ENCODE measurements at places on chromosomes 6 and 20. TPM values are rescaled to one million over a fixed set of nuclear protein-coding genes. Genes with fewer than 3 reads are reported as not detected.

DNA sequence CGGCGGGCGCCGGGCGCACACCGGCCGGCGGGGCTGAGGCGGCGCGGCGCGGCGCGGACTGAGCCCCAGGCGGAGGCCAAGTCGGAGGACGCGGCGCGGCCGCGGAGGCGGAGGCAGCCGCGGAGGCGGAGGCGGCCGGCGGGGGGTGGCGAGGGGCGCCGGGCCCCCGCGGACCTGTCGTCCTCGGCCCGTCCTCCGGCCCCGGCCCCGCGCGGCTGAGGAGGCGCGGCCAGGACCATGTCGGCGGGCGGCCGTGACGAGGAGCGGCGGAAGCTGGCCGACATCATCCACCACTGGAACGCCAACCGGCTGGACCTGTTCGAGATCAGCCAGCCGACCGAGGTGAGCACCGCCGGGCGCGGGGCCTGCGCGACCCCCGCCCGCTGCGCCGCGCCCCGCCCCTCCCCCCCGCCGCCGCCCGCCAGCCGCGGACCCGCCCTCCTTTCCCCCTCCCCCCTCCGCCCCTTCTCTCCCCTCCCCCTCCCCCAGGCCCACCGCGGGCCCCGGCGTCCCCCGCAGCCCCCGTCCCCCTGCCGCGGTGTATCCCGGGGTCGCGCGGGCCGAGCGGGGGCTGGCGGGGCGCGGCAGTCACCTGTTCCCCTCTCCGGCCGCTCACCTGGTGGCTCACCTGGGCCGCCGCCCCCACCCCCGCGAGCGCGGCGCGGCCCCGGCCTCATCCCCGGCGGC is at the start of gene AFDN:
AFDN (plus strand) TSS at position 16 of the 687 bp plus-strand sequence; CDS start at position 238, 222 bp downstream.
- DNase-seq = peak; percentile 42
- peak within 1 kb of the TSS; percentile 76 for H3K27ac ChIP-seq
- H3K4me1 ChIP-seq = peaks cover 41% of the 10 kb centered on the region
- H3K36me3 ChIP-seq = peaks cover 10% of the 10 kb centered on the region
- peak within 1 kb of the TSS; percentile 91 for H3K4me3 ChIP-seq

The GFRA4 gene
- total RNA-seq = not detected

DNA sequence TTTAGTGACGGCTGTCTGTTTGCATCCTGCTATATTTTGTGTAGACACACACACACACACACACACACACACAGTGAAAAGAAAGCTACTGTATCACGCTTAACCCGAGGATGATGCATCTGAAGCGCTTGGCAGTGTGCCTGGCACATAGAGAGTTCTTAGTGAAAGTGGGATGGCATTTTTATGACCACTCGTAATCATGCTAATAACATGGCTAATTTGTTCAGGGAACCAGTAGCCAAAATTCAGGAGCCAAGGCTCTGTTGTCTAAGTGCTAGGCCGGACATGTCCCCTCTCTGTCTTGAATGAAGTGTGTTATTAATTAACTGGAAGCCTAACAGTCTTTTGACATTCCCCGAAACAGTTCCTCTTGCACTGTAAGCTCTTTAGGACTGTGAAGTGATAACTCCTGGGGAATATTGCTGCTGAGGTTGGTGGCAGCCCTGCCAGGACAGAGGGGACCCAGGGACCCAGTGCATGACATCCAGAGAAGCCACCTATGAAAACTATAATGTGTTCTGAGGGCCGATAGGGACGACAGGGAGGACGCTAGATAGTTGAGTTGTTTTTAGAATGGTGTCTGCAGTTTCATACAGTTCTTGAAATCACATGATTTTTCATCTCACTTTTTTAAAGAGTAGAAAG is 45.0 kb upstream of the IRF4 start:
- H3K4me3 ChIP-seq = no peak overlapping the region
- no peaks in the 10 kb centered on the region for H3K27me3 ChIP-seq
- DNase-seq = no peak
- H3K27ac ChIP-seq = no peak overlapping the region
- H3K36me3 ChIP-seq = peaks cover 11% of the 10 kb centered on the region

- H3K27ac ChIP-seq = no peak overlapping the region
- H3K4me3 ChIP-seq = no peak overlapping the region
- H3K4me1 ChIP-seq = peaks cover 15% of the 10 kb centered on the region
- no peak for DNase-seq
Observed at GRCh38 chr20:647479-648019, 5.5 kb downstream of the SRXN1 start.

The SERPINB6 gene
- total RNA-seq = 114 TPM

GRCh38 chr6:118494091-118494490 is 54.0 kb upstream of the PLN start:
- no peak for DNase-seq
- H3K27ac ChIP-seq = peak overlapping the region; percentile 91
- peaks cover 25% of the 10 kb centered on the region for H3K4me1 ChIP-seq
- H3K27me3 ChIP-seq = no peaks in the 10 kb centered on the region

The STX11 gene
- total RNA-seq = 36.0 TPM

- no peaks in the 10 kb centered on the region for H3K36me3 ChIP-seq
- H3K4me3 ChIP-seq = no peak overlapping the region
- H3K27me3 ChIP-seq = peaks cover 37% of the 10 kb centered on the region
- H3K27ac ChIP-seq = no peak overlapping the region
- DNase-seq = no peak
- peaks cover 47% of the 10 kb centered on the region for H3K4me1 ChIP-seq
Observed at GRCh38 chr6:151722342-151722741, 85.1 kb upstream of the ESR1 start.

The CNR1 gene
- total RNA-seq = 0.19 TPM

- H3K27ac ChIP-seq = no peak overlapping the region
- H3K36me3 ChIP-seq = peaks cover 15% of the 10 kb centered on the region
- no peak overlapping the region for H3K4me3 ChIP-seq
- DNase-seq = no peak
Observed at GRCh38 chr20:36585410-36586125, 12.2 kb downstream of the TGIF2 start.

The POPDC3 gene
- total RNA-seq = not detected

DNA sequence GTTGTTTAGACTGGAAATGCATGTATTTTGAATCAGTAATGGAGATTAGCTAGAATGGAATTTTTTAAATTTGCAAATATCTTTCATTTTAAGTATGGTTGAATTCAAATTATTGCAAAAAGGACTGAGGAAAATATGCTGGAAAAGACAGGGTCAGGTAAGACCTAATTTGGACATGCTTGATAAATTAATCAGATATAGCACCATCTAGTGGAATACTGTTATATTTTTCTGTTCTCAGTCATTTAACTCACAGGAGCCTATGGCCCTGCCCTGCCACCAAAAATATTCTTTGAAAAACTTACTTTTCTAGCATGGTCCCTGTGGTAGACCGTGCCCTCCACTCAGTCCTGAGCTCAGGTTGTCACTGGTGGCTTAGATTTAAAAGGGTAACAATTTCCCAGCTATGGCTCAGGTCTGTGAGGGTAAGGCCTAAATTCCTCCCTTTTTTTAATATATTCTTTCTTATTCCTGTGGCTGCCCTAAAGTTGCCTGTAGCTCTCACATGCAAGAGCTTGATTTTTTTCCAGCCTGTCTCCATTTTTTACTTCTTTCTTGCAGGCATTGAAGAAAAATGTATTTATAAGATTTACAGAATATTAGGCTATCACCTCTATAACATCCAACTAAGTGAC is 25.3 kb upstream of the KIAA1586 start:
- no peak overlapping the region for H3K27ac ChIP-seq
- no peaks in the 10 kb centered on the region for H3K27me3 ChIP-seq
- no peaks in the 10 kb centered on the region for H3K4me1 ChIP-seq
- H3K4me3 ChIP-seq = no peak overlapping the region
- no peak for DNase-seq

- H3K4me3 ChIP-seq = no peak overlapping the region
- H3K4me1 ChIP-seq = peaks cover 6% of the 10 kb centered on the region
- peaks cover 12% of the 10 kb centered on the region for H3K27me3 ChIP-seq
- DNase-seq = no peak
- no peak overlapping the region for H3K27ac ChIP-seq
Observed at GRCh38 chr6:148818939-148819575, 72.2 kb downstream of the UST start.

GRCh38 chr6:41512146-41512701 is 34.0 kb upstream of the FOXP4 start:
- no peak overlapping the region for H3K4me3 ChIP-seq
- no peak overlapping the region for H3K27ac ChIP-seq
- H3K36me3 ChIP-seq = no peaks in the 10 kb centered on the region
- H3K4me1 ChIP-seq = no peaks in the 10 kb centered on the region
- DNase-seq = no peak

GRCh38 chr6:107708435-107708834 is 115.7 kb downstream of the SCML4 start:
- no peaks in the 10 kb centered on the region for H3K27me3 ChIP-seq
- H3K4me1 ChIP-seq = peaks cover 52% of the 10 kb centered on the region

The TTLL9 gene
- total RNA-seq = not detected

The ADGRF5 gene
- total RNA-seq = not detected

The ACSS2 gene
- total RNA-seq = 61.1 TPM

The FAM162B gene
- total RNA-seq = not detected

- H3K4me3 ChIP-seq = peak overlapping the region; percentile 92
- no peak for DNase-seq
- H3K27ac ChIP-seq = peak overlapping the region; percentile 92
- H3K36me3 ChIP-seq = peaks cover 2% of the 10 kb centered on the region
Observed at GRCh38 chr6:83860782-83861495, 1.4 kb downstream of the CYB5R4 start.

The BTN1A1 gene
- 0.10 TPM for total RNA-seq

The ENPP5 gene
- total RNA-seq = 0.16 TPM

DNA sequence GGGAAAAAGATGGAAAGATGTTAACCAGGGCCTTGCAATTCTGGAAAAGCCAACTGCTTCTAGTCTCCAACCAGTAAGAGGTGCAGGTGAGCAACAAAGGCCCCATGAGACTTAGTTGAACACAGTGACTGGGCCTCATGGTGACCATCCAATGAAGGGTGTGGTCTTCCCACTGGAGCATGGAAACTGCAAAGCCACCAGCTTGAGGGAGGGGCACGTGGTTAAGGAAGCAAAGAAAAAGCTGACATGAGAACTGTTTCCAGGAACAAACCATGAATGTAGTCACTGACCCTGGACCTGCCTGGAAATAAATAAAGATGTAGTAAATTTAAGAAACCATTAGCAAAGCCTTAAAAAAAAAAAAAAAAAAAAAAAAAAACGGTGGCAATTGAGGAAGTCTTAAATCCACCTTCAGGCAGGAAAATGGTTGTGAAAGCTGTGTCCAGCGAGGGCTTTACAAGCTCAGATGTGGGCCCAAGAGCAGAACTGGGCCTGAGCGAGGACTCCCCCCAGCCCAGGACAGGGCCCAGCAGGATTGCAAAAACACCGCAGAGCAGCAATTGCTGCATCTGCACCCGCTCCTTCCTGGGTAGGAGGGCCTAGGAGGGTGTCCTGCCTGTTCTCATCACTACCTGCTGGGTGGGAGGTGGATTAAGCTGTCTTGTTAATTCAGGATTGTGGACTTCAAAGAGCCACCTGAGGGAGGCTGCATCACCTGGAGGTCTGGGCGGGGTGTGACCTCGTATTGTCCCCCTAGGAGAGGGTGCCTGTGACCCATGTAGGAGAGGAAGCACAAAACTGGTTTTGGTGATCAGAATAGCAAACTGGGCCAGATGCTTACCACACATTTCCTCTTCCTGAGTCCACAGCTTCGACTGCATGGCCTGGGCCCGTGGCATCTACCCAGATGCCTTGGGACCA is 10.3 kb downstream of the GFRA4 start:
- H3K36me3 ChIP-seq = no peaks in the 10 kb centered on the region
- no peak overlapping the region for H3K4me3 ChIP-seq
- H3K4me1 ChIP-seq = no peaks in the 10 kb centered on the region
- no peak overlapping the region for H3K27ac ChIP-seq

DNA sequence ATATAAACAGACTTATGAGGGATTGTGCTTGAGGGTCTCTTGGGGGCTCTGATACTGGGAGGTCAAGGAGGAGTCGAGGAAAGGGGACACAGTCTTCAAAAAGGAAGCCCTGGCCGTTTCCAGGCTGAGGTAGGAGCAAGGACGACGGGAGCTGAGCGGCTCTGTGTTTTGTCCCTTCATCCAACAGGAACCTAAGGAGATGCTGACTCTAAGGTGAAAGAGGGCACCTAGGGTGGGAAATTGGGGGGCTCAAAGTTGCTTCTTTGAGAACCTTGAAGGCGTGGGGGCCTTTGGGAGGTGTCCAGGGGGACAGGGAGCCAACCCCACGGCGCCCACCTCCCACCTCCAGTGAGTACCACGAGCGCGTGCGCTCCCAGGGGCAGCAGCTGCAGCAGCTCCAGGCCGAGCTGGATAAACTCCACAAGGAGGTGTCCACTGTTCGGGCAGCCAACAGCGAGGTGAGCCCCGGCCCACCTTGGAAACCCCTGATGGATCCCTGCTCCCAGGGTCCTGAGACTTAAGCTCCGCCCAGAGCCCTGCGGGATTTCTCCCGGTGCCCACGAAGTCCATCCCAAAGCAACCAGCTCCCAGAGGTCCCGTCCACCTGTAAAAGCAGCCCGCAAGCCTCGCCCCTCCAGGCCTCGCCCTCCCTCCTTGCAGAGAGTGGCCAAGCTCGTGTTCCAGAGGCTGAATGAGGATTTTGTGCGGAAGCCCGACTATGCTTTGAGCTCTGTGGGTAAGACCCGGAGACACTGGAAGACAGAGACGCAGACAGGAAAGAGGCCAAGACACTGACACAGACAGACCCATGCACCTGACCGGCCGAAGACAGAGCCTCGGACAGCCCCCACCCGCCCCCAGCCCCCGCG is 2.9 kb downstream of the SPAG4 start:
- H3K4me3 ChIP-seq = peak overlapping the region; percentile 86
- no peaks in the 10 kb centered on the region for H3K36me3 ChIP-seq
- H3K4me1 ChIP-seq = peaks cover 67% of the 10 kb centered on the region

The SLC17A1 gene
- total RNA-seq = not detected

The PRRC2A gene
- total RNA-seq = 260 TPM

GRCh38 chr20:10970109-10970508 is 296.3 kb upstream of the JAG1 start:
- no peak overlapping the region for H3K27ac ChIP-seq
- no peaks in the 10 kb centered on the region for H3K36me3 ChIP-seq
- H3K4me3 ChIP-seq = no peak overlapping the region

The HRH3 gene
- not detected for total RNA-seq

DNA sequence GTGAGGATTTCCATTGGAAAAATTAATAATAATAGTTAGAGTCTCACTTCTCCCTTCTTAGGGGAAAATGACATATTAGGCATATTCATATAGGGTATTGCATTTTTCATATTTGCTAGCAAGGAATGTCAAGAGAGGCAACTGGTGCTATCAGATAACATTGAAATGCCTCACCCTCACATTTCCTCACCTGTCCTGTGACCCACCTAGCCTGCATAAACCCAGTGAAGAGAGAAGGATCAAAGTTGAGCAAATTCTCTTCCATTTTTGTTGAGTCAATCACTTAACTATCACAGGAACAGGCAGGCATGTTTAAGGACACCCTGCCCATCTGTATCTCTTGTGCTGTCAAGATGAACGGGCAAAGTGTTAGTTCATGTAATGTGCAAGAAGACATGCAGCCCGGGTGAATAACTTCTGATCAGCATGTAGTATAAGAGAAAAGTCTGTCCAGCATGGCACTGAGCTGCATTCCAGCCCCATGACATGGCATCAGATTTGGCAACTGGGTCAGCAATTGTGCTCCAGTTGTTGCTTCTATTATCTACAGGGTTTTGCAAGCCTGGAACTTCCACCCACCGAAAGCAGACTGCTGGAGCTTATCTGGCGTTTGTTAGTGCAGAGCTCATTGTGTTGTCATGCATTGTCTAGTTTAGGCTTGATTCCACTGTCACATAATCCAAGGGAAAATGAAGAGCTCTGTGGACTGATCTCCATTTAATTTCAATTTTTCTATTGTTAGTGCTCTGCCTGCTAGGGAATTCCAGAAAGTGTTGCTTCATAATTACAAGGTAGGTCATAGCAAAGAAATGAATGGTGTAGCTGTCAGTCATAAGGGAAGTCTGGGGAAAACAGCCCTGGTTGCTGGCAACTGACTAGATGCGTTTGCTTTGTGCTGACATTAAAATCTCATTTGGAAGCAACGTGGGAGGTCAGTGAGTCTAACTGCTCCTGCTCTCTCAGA is 138.4 kb upstream of the TNFAIP3 start:
- H3K4me3 ChIP-seq = no peak overlapping the region
- H3K36me3 ChIP-seq = no peaks in the 10 kb centered on the region
- H3K4me1 ChIP-seq = peaks cover 9% of the 10 kb centered on the region
- peaks cover 13% of the 10 kb centered on the region for H3K27me3 ChIP-seq
- no peak for DNase-seq
